ENCODE measurements at places on chromosomes 3 and 15. TPM values are rescaled to one million over a fixed set of nuclear protein-coding genes. Genes with fewer than 3 reads are reported as not detected.

The ITIH4 gene
- total RNA-seq = 8.0 TPM

The RFT1 gene
- 12.1 TPM for total RNA-seq

The IQCF2 gene
- total RNA-seq = not detected

The FNDC3B gene
- 34.3 TPM for total RNA-seq

The MYD88 gene
- total RNA-seq = 3.4 TPM

The EIF4A2 gene
- 535 TPM for total RNA-seq

The CLRN1 gene
- total RNA-seq = not detected

The MED12L gene
- 12.8 TPM for total RNA-seq

The FANCD2 gene
- total RNA-seq = 12.1 TPM

The GOLGA6B gene
- total RNA-seq = not detected

The GYG1 gene
- total RNA-seq = 27.4 TPM

The CCR8 gene
- not detected for total RNA-seq

The CD96 gene
- 0.36 TPM for total RNA-seq

The ISLR gene
- total RNA-seq = 41.0 TPM

The KBTBD8 gene
- 9.0 TPM for total RNA-seq

The GNAT1 gene
- not detected for total RNA-seq

Data from cerebellum (tissue), 4 donors.